ENCODE measurements at places on chromosomes 3 and 15. TPM values are rescaled to one million over a fixed set of nuclear protein-coding genes. Genes with fewer than 3 reads are reported as not detected.

- DNase-seq: no peak
Measured at GRCh38 chr3:183038757-183039156, 58.4 kb upstream of the DCUN1D1 start.

- no peak for DNase-seq
Measured at GRCh38 chr3:98994128-98994762, 92.8 kb upstream of the DCBLD2 start.

DNA sequence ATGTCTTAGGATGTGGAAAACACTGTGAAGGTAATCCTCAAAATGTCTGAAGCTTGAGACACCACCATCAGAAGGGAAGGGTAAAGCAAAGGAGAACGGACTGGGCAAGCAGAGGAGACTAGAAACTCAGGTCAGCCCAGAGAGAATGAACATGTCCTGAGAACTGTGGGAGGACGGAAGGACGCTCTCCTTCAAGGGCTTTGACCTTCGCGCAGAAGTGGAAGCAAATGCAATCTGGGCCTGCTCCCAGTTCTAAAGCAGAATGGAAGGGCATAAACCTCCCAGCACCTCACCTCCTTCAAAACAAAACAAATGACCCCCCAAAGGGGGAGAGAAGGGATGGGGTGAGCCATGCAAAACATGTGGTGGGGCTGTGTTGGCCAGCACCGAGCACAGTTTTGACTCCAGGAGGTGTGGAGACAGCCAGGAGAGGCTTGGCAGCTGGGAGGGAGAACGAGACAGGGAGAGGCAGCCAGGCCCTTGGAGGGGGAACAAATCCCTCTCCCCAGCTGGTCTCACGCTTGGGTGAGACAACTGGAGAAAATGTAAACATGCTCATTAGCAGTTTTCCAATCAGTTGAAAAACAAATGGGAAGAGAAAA lies 222.4 kb upstream of the WNT5A start:
- DNase-seq: no peak

GRCh38 chr3:10319251-10319650 lies 1.7 kb downstream of the SEC13 start:
- no peak for DNase-seq

GRCh38 chr15:88345962-88346361 lies 89.4 kb upstream of the NTRK3 start:
- no peak for DNase-seq

- no peak for DNase-seq
Measured at GRCh38 chr15:39736412-39737195, 46.0 kb downstream of the FSIP1 start.

DNA sequence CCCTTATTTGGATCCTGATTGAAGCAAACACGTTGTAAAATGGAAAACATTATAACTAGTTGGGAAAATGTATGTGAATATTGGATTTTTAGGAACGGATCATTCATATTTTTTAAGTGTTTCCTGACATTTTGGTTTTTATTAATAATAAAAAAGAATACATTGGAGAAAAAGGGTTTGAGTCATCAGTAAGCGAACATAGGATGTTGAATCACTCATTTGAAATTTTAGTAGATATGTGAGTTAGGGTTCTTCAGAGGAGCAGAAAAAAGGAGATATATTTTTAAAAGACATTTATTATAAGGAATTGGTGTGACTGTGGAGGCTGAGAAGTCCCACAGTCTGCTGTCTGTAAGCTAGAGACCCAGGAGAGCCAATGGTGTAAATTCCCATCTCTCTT lies 258.5 kb downstream of the PTPRG start:
- no peak for DNase-seq

GRCh38 chr15:75042730-75043508 lies 19.5 kb downstream of the PPCDC start:
- no peak for DNase-seq

PARP15 gene
- total RNA-seq: 6.8 TPM

HTR3E gene
- total RNA-seq: not detected

POLR2M gene
- 70.6 TPM for total RNA-seq

OSTN gene
- total RNA-seq: under 0.01 TPM

PCSK6 gene
- total RNA-seq: 10.5 TPM

ZMYND10 gene
- 0.66 TPM for total RNA-seq

All from thymus (tissue), 14 donors.